ENCODE measurements at places on chromosomes 13 and 19. TPM values are rescaled to one million over a fixed set of nuclear protein-coding genes. Genes with fewer than 3 reads are reported as not detected.

The CACNG6 gene
- polyA plus RNA-seq = 0.65 TPM

The CYP4F8 gene
- polyA plus RNA-seq = not detected

The CCNA1 gene
- 0.94 TPM for polyA plus RNA-seq

The CEACAM16 gene
- not detected for polyA plus RNA-seq

The FGF21 gene
- not detected for polyA plus RNA-seq

The DAND5 gene
- polyA plus RNA-seq = 0.22 TPM

The SIGLEC12 gene
- not detected for polyA plus RNA-seq

DNA sequence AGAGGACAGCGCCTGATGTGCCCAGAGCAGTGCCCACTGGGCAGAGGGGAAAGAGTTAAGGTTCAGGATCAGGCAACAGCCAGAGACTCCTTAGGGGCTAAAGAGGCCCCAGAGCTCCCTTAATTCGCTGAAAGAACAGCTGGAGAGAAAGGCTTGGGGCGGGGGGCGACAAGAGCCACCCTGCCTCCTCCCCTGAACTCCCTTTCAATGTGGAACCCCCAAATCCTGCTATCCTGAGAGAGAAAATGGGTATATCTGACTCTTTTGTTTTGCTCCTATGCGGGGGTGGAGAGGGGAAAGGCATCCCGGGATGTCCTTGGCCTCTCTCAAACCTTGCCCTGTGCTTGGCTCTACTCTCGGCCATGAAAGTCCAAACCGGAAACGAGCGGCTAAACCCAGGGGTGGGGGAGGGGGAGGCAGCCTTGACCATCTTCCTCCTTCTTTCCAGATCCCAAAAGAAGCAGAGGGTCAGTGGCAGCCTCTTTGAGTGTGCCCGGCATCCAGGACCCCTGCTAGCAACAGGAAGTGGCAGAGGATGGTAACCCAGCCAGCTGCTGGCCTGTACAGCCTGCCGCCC is 4.7 kb downstream of the PRKACA start:
- no peak for DNase-seq

DNA sequence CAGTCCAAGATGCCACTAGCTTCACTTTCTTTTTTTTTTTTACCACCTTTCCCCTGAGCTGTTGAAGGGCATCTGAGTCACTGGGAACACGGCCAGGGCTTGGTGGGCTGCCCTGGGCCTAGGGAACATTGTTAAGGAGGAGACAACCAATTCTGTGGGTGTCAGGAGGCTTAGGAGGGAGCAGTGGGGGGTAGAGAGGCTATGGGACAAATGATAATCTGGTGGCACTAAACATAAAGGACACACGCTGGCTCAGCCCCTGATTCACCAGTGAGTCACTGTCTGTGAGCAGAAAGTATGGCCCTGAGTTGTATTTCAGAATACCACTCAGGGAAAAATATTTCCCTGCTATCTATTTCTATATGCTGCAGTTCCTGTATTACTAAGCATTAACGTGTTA is 207.8 kb downstream of the DCLK1 start:
- DNase-seq = no peak

DNA sequence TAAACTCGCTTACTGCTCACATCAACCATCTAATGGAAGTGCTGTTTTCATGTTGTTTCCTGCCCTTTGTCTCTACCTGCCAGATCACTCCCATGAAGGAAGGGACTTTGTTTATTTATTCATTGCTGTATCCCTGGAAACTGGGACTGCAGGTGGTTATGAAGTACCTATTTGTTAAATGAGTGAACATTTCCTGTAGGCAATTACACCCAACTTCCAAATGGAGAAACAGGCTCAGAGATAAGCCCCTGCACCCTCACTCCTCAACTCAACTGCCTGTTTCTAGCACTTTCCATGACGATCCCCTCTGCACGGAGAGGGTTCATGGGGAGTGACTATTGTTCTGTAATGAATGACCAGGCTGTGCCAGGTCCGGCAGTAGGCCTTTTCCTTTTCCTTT is 1.9 kb upstream of the SELENOW start:
- no peak for DNase-seq

- no peak for DNase-seq
Measured at GRCh38 chr19:5698635-5699422, 8.7 kb downstream of the RPL36 start.

- no peak for DNase-seq
Measured at GRCh38 chr19:1967087-1967608, 26.2 kb downstream of the CSNK1G2 start.

DNA sequence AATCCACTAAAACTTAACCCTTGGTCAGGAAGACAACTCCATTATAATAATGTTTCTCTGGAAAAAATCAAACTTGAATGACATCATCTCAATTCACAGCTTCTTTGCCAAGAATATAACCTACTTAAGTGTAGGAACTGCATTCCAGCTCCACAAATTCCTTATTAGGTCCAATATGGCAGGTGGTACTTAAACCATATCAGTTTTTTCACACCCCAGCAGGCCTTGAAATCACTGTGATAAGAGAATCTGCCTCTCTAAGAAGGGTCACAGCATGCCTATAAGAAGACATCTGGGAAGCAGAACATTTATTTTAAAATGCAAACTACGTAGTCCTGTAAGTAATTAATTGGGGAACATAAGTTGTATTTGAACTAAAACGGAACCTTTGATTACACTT is 687.8 kb downstream of the DIAPH3 start:
- no peak for DNase-seq
